ENCODE measurements at places on chromosomes 4 and X.

- no peak for DNase-seq
These were observed 81.8 kb downstream of the ZNF718 start for GRCh38 chr4:206054-206453.

GRCh38 chr4:27514711-27515110, 654.1 kb downstream of the STIM2 start:
- no peak for DNase-seq

DNA sequence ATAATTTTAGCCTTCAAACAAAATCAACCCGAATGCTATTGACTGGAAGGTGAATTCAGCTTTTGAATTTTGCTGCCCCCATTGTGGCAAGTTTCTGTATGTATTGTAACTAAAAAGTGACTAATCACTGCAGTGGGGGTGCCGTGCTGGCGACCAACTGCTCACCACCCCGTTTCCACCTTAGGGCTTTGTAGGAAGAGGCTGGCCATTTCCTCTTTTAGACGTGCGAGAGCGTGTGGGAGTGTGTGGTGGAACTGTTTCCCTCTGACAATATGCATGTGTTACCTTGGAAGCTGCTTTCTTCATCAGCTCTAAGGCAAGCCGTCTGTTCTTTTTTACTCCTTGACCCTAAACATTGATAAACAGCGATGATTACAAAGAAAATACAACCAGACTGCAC, 78.8 kb downstream of the SEL1L3 start:
- no peak for DNase-seq

DNA sequence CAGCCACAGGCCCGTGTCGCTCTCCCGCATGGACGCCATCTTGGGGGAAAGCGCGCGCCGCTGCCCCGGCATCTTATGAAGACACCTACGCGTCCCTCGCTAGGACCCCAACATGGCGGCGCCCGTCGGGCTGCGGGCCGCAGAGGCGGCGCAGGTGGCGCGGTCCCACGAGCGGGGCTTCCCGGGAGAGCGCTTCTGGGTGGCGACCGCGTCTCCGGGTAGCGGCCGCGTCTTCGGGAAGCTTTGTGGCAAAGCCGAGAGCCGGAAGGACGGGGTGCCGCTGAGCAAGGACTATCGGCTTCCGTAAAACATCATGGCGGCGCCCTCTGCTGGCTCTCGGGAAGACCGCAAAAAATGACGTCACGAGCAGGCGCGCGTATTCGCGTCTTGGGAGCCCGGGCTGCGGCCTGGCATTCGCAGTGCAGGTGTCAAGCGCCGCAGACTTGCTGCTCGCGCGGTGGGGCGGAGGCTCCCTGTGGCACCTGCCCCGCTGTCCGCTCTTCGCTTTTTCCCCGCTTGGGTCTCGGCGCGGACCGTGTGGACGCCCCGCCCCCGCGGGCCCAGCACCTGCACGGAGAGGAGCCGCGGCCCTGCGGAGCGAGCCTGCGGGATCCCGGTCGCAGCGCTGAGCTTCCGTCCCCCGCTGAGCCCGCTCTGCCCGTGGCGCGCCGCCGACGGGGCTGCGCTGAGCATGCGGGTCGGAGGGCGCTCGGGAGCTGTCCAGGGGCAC, at the start of gene NELFA:
Gene NELFA (minus strand): TSS at position 54 of the 730 bp plus-strand sequence. CDS start 15 bp downstream, at position 39.
- peak; percentile 98 for DNase-seq

- DNase-seq = no peak
These were observed 102.1 kb upstream of the STS start for GRCh38 chrX:7045238-7045955.

DNA sequence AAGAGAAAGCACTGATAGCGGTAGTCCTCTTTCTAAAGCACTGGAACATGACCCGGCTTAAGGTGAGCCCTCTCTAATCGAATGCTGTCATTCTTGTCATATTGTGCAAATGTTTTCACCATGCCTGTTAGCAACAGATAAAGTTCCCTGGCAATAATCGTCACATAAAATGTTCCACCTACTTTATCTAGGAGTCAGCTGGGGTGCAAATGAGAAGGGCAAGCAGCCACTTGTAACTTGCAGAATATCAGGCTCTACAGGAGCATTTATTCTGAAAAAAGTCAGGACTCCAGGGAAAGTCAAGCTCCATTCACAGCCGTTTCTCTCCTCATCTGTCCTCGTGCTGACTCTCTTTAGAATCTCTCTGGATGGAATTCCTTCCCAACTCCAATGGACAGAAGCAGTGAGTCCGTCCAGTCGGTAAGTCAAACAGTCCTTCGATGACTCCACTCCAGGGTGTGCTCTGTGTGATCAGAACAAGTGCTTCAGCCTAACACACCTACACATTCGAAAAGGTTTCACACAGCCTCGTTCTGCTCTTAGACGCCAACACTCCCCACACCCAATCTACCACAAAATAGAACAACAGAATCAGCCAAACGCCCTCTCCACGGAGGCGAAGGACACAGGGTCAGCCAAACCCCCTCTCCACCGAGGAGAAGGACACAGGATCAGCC, 101.7 kb upstream of the FRG1 start:
- no peak for DNase-seq

DNA sequence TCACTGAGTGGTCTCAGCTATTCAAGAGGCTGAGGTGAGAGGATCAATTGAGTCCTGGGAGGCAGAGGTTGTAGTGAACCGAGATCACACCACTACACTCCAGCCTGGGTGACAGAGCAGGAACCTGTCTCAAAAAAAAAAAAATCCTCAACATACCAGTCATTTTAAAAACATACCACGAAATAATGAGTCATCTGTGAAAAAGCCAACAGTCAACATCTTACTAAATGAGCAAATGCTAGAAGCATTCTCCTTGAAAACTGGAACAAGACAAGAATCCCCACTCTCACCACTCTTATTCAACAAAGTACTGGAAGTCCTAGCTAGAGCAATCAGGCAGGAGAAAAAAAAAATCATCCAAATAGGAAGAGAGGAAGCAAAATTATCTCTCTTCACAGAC, 104.0 kb upstream of the ARHGEF9 start:
- no peak for DNase-seq

- no peak for DNase-seq
These were observed 120.0 kb downstream of the PDLIM5 start for GRCh38 chr4:94571715-94572114.
